ENCODE measurements at places on chromosomes 1 and 21.
A peak's percentile ranks its signal among the peaks of the same experiment; 100 is the strongest.

GRCh38 chr1:94309216-94309615 is 71.8 kb upstream of the ARHGAP29 start:
- DNase-seq: no peak

DNA sequence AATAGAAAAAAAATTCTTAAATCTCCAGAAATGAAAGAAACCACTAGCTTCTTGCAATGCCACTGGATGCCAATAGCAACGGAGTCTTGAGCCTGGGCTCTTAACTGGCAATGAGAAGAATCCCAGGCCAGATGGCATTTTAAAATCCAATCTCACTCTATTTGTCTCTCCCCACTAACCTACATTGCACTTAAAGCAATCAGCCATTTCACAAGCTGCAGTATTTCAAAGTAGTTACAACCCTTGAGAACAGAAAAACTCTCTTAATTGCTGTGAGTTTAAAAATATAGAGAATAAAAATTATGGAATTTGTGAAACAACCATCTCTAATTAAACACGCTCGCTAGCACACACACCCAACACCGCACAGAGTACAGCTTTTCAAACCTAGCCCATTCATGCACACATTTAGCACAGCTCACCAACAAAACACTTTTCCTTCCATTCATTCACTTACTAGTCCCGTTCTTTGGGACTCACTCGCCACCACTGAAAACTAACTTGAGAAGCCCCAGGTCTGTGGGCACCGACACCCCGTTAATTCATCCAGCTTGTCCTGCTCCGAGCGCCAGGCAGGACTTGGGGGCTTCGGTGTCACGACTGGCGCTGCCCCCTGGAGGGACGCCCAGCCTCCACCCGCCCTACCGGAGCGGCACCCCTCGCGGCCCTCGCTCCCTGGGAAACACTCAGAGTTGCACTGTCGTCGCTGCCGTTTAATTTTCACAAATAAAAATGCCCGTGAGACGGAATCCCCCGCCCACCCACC is 1.0 kb downstream of the DDAH1 start:
- peak; percentile 68 for DNase-seq

DNA sequence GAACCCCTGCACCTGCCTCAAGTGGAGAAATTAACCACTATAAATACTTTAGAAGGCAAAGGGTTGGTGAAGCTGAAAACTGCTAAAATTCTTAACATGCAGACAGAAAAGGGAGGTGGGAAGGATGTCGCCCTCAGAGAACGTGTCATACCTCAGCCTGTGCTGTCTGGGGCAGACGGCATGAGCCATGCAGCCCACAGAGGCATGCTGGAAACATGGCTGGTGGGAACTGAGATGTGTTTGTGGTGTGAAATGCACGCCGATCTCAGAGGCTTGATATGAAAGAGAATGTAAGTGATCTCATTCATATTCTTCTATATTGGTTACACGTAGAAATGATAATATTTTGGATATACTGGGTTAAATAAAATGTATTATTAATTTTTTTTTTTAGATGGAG is 16.3 kb downstream of the AGPAT3 start:
- DNase-seq: no peak

GRCh38 chr21:44840771-44841170 is 22.9 kb upstream of the SUMO3 start:
- DNase-seq: no peak

DNA sequence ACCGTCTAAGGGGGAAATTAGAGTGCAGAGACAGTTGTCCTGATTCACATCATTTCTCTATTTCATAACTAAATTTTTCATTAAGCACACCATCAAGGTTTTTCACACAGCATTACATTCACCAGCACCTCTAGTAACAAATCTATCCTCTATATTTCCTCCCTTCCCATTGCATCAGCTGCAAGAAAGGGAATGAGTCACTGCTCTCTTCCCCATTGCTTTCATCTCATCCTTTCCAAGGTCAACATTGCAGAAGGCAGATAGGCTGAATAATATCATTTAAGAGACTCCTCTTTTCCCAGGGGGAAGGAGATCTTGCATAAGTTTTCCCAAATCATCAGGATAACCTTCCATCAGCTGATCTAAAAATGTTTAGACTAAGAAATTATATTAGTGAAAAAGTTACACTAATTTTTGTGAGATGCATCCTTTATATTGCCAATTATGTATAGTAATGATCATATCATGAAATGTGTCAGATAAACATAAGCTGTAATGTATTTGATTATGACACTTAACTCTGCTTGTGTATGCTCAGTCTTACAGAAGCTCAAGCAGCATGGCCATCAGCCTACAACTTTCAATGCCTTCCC is 4.3 kb downstream of the INTS7 start:
- DNase-seq: peak; percentile 86

- DNase-seq: no peak
These were observed 29.0 kb downstream of the NME7 start for GRCh38 chr1:169338617-169339016.

GRCh38 chr1:228778466-228778865 is 43.2 kb downstream of the RHOU start:
- no peak for DNase-seq

DNA sequence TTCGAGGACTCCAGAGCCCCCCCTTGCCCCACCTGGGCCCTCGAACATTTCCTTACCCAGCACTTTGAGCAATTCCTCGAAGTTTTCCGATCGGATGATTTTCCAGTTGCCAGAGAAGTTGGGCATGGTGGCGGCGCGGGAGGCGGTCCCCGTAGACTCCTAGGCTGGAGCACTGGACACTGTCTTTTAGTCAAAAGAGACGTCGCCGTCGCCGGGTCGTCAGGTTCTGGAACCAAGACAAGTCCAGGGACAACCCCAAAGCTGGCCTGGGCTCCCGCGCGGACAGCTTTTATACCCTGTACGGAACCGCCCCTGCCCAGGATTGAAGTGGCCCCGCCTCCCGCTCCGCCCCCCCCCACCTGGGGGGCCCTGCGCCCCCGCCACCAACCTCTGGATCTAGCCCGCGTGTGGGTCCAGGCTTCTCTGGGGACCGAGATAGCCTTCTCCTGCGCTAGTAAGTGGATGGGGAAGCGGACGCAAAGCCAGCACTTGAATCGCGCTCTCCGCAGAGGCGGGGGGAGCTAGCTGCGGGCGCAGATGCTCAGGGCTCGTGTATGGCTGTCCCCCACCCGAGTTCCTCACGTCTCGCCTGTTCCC is at the start of gene CRABP2:
CRABP2 (minus strand) TSS at position 263 of the 597 bp plus-strand sequence; CDS start at position 126, 137 bp downstream.
- peak; percentile 40 for DNase-seq

GRCh38 chr1:100511058-100511457 is 26.9 kb upstream of the GPR88 start:
- DNase-seq: no peak

GRCh38 chr1:204102739-204103430 is 30.0 kb downstream of the SOX13 start:
- DNase-seq: no peak

- DNase-seq: peak; percentile 68
These were observed 120.8 kb upstream of the GADD45A start for GRCh38 chr1:67564193-67564592.

- peak; percentile 10 for DNase-seq
These were observed 766 bp downstream of the AGO4 start for GRCh38 chr1:35808450-35809113.

- peak; percentile 60 for DNase-seq
These were observed 38.3 kb downstream of the LRRN2 start for GRCh38 chr1:204647114-204647804.

DNA sequence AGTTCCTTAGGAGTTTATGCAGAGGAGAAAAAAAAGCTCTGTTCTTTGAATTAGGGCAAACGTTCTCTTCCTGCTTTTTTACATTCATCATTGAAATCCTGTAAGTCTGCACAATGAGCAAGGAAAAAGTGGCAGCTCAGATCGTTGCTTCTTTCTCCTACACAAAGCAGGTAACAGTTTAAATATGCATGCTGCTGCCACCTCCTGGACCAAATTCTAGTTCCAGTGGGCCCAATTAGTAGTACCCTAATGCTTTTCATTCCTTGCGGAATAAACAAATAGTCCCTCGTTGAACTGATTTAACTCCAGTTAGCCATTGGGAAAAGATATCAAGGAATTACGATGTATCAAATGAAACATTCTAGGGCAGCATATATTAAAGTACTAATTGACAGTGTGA is 20.1 kb downstream of the YTHDF2 start:
- no peak for DNase-seq

GRCh38 chr1:156134716-156135435 is 18.5 kb upstream of the SEMA4A start:
- no peak for DNase-seq

- DNase-seq: no peak
These were observed 59.6 kb downstream of the CAPZB start for GRCh38 chr1:19425646-19426239.

GRCh38 chr1:101245246-101245927 is 8.6 kb downstream of the S1PR1 start:
- DNase-seq: no peak

DNA sequence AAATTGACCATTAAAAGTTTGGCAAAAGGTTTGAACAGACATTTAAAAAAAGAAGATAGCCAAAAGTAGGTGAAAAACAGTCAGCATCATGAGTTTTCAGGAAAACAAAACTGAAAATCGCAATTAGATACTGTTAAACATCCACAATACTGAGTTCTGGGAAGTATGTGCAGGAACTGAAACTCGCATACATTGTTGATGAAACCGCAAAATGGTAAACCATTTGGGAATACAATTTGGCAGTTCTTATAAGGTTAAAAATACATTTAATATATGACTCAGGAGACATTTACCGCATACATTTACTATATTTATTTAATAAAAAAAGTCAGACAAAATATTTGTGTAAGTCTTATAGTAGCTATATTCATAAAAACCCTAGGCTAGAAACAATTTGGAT is 393.2 kb downstream of the COL11A1 start:
- DNase-seq: no peak

GRCh38 chr1:37890378-37891014 is 31.1 kb upstream of the MTF1 start:
- peak; percentile 7 for DNase-seq

- DNase-seq: peak; percentile 56
These were observed 9.0 kb upstream of the RHBG start for GRCh38 chr1:156359973-156360372.

- DNase-seq: no peak
These were observed 4.4 kb downstream of the TMEM200B start for GRCh38 chr1:29119121-29119929.

GRCh38 chr1:14345946-14346550 is 252.4 kb upstream of the KAZN start:
- DNase-seq: peak; percentile 55

GRCh38 chr1:151036356-151036755 is at the start of gene BNIPL:
Gene BNIPL, plus strand, starts transcription at chr1:151036586. Its CDS starts 140 bp downstream, at chr1:151036726.
- DNase-seq: no peak

DNA sequence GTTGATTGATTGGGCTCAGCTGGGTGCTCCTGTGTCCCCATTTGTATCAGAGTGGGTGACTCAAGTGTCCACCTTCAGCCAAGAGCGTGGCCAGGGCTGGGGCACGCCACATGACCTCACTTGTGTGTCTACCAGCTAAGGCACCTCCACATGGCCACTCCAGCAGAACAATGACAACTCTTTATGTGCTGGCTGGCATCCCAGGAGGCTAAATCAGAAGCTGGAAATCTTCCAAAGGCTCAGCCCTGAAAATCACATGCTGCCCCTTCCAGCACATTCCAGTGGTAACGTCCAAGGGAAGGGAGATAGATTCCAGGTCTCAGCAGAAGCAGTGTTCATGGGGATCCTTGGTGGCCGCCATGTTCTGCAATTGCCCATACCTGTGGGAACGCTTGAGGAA is 585.5 kb downstream of the AJAP1 start:
- DNase-seq: no peak

DNA sequence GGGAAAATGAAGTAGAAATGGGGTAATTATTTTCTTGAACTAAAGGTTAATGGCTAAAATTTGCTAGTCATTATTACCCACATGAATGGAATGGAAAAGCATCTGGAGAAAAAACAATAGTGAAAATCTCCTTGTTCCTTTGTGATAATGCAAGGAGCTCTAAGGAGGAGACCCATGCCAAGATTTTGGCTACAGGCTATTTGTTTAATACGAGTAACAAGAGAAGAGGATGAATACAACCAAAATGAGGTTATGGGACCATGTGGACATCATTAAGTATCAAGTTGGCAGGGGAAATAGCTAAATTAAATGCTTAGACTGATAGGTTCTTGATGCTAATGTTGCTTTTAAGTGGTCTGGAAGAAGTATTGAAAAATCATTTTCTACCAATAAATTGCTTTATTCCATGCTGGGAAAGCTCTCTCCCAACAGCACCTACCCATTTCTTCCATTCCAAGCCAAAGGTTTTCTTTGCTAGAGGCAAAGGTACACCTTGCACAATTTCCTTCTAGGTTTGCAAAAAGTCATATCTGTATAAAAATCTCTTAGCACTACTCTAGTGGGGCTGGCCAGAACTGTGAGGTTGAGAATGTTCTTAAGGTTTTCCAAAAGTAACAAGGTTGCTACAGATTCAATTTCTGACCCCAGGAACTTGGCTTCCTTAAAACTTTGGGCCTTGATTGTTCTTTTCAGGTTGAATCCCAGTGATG is 100.2 kb downstream of the SMYD2 start:
- peak; percentile 66 for DNase-seq

DNA sequence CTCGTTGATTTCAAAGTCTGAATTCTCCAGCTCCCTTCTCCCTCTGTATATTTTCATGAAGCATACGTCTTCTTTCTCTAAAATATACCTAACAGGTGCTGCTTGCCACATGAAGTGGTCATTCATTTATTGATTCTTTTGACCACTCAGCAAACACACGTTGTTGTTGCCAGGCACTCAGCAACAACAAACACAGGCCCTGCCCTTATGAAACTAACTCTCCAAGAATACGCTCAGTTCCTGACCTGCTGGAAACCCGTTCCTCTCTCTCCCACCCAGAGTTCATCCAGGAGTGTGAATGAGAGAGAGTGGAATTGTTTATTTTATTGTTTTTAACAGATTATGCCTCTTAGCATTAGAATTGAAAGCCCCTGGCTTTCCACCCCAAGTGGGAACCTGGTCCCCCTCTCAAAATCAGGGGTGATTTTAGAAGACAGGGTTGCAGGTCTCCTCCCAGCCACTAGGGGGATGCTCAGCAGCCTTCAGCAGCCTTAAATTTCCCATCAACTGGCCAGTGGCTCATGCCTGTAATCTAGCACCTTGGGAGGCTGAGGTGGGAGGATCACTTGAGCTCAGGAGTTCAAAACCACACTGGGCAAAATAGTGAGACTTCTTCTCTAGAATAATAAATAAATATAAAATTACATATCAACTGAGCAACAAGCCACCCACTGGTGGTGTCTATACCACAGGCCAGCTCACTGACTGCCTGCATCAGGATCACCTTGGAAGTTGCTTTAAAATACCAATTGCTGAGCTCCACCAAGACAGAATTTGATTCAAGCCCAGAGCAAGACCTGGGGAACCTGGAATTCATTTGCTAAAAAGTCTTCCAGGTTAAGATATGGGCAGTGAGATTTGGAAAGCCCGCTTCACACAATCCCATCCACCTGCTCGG is 181.0 kb upstream of the KLHDC7A start:
- no peak for DNase-seq

DNA sequence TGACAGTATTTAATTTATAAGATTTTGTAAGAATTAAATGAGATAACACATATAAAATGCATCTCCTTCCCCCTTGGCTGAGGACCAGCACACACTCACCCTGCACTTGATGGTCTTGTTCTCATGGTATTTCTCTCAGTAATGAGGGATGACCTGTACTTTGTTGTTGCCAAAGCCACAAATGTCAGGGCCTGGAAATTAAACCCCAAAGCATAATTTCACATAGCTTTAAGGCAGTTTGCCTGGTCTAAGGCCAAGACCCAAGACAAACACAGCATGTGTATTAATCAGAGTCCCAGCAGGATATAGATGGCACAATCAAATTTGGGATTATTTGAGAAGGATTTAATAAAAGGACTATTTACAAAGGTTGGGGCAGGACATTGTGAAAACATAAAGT is 48.6 kb upstream of the EPS15 start:
- DNase-seq: peak; percentile 96

- no peak for DNase-seq
These were observed 521 bp upstream of the NADK start for GRCh38 chr1:1778663-1779319.

All from fibroblast of gingiva (primary cell).